ENCODE measurements at places on chromosomes 7 and 10.

DNA sequence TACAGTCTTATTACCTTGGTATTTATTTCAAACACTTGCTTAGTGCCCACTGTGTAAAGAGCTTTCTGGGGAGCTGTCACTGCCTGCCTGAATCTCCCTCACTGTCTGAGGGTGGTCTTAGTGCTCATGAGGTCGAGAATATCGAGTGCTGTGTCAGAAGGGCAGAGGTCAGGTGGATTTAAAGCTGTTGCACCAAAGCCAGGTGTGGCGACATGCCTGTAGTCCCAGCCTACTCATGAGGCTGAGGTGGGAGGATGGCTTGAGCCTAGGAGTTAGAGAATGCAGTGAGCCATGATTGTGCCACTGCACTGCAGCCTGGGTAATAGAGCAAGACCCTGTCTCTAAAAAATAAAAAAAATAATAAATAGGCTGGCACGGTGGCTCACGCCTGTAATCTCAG lies 20.9 kb downstream of the CCM2 start:
- DNase-seq: no peak

DNA sequence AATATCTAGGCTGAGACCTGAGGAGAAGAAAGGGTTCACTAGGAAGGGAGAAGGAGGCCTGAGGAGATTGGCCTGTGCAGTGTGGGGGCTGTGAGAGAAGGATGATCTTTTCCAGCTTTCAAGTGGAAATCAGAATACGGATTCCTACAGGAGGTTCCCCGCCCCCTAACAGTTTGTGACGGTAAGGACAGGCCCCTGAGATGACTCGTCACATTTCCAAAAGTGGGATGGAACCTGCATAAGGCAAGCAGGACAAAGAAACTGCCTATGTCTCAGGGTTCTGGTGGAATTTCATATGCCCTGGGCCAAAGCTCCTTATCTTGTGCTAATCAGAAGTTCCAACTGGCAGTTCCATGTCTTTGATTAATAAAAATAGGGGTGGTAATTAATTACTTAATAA lies 275.6 kb downstream of the SNX10 start:
- no peak for DNase-seq

DNA sequence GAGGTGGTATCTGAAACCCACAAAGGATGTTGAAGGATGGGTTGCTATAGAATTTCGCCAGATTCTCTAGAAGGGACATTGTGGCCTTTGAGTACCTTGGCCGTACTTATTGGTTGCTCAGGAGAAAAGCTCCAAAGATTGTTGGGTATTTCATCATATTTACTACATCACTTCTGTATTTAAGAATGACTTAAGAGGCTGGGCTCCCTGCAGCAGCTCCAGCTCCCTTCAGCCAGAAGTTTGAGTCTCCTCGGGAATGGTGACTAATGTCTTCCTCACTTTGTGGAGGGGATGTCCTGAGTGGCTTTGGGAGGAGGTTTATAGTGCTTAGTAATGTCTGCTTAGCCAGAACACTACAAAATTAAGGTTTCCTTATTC lies 18.1 kb downstream of the MINDY4 start:
- DNase-seq: no peak

DNA sequence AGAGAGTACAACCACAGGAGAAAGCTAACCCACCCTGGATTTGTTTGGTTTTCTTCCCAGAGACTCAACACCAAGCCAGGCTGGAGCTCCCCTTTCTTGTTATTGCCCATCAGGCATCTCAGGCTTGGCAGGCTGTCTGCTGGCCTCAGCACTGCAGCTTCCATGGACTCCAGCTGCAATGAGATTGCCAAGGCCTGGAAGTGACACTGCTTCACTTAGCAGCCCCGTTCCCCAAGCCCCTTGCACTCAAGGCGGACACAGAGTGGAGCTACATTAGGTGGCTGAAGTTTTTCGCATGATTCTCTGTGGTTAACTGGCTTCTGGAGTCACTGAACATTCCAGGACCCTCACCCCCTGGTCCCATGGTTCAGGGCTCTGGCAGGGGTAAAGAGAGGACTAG lies 163.1 kb upstream of the GDF10 start:
- no peak for DNase-seq

GRCh38 chr7:6256677-6257535 lies 15.5 kb downstream of the CYTH3 start:
- no peak for DNase-seq

DNA sequence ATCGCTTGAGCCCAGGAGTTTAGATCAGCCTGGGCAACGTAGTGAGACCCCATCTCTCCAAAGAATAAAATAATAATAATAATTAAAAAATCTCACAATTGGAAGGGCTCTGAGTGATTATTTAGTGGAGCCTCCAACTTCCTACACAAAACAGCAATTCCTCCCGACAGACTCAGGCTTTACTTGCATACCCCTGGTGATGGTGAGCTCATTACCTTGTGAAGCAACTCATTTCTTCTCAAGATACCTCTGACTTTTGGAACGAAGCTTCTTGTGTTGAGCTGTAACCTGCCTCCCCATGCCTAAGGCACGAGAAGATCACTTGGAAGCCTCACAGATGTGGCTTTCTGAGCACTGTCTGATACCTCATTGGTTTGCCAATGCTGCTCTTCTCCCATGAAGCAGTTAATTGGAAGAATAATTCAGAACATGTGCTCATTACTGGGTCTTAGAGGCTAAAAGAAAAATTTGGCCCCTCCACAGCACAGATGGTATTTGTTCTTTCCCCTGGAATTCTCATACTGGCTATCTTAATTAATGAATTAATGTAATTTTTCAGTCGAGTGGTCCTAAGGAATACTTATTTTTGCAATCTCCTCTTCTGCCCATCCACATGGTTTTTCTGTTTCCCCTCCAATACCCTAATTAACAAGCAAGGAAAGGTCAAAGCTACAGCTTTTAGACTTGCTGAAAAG lies 769.0 kb downstream of the TYW1 start:
- DNase-seq: no peak

GRCh38 chr7:25255611-25256332 lies 27.5 kb upstream of the NPVF start:
- DNase-seq: no peak

DNA sequence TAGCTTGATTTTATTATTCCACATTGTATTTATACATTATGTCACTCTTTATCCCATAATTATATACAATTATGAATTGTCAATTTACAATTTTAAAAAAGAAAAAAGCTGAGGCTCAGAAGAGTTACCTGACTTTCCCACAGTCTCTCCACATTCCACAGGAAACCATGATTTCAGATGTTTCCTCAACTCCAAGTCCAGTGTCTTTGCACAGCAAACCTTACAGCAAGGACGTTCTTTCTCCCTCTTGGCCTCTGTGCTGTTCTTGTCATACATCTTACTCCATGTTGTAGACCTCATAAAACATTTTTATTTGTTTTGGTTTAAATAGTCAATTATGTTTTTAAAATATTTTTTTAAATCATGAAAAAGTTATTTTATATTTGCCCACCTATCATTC lies 34.9 kb upstream of the GRB10 start:
- no peak for DNase-seq

DNA sequence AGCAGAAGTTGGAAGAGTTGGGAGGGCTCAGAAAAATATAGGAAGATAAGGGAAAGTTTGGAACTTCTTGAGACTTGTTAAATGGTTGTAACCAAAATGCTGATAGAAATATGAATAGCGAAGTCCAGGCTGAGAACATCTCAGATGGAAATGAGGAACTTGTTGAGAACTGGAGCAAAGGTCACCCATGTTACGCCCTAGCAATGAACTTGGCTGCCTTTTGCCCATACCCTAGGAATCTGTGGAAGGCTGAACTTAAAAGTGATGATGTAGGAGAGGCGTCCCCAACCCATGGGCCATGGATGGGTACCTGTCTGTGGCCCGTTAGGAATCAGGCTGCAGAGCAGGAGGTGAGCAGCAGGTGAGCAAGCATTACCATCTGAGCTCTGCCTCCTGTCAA lies 347.8 kb downstream of the ARL4A start:
- no peak for DNase-seq

DNA sequence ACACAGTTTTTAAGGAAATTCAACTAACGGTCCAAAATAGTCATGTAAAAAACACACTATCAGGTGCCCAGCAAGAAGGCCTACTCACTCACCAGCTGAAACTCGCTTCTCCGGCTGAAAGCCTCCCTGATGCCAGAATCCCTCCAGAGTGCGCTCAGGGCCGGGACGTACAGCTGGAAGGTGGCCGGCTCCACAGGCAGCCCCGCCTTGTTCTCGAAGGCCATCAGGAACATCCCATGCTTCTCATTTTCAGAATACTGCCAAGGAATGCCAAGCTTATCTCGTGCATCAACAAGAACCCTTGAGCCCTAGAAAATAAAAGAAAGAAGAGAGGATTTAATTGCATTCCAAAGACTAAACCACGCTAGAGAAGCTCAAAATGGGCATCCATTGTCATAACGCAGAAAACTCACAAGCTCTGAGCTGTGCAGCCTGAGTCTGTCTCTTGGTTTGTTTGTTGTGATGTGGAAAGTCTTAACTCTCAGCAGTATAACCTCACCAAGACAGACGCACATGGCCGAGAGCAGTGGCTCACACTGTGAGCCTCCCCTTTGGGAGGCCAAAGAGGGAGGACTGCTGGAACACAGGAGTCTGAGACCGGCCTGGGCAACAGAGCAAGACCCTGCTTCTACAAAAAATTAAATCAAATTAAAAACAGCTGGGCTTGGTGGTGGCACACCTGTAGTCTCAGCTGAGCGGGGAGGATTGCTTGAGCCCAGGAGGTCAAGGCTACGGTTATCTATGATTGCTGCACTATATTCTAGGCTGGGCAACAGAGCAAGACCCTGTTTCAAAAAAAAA lies 49.1 kb downstream of the GNA12 start:
- no peak for DNase-seq

DNA sequence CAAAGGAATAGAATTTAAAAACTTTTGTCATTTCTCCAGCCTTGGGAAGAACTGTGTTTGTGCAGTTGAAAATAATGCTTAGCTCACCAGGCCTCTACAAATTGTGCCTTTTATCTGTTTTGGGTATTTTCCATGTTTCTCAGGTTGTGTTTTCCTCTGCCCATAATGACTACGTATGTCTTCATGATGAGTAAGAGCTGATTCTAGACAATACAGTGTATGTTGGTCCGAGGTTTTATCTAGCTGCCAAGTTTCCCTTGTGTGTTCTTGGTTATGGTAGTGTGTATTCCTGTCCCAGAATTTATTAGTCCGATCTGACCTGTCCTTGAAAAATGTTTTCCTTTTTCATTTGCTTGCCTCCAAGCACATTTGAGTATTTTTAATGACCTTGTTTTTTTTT lies 83.7 kb upstream of the GLCCI1 start:
- no peak for DNase-seq

- DNase-seq: no peak
These were observed 113.8 kb upstream of the LANCL2 start for GRCh38 chr7:55251313-55251712.

DNA sequence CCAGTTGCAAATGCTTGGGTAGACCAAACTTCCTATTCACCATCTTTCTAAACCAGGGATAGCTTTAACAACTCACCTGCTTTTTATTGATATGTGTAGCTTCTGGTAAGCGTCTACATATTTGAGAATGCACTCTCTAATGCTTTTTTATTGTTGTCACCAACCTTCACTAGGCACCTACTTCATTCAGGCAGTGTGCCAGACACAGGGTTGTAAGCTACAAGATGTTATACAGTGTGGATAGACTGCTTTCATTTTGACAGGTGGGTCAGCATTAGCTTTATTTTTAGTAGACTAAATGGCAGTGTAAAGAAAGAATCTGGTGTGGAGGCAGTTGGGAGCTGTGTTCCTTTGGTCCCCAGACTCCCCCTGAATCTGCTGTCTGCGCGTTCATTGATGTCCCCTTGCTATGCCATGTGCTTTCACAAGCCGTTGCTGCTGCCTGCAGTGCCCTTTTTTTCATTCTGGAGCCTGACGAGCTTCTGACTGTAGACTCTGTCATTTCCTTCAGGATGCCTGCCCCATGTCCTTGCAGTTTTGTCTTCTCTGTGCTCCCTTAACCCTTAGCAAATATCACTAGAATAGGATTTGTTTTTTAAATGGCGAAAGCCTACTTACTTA lies 32.1 kb downstream of the NRF1 start:
- DNase-seq: no peak

DNA sequence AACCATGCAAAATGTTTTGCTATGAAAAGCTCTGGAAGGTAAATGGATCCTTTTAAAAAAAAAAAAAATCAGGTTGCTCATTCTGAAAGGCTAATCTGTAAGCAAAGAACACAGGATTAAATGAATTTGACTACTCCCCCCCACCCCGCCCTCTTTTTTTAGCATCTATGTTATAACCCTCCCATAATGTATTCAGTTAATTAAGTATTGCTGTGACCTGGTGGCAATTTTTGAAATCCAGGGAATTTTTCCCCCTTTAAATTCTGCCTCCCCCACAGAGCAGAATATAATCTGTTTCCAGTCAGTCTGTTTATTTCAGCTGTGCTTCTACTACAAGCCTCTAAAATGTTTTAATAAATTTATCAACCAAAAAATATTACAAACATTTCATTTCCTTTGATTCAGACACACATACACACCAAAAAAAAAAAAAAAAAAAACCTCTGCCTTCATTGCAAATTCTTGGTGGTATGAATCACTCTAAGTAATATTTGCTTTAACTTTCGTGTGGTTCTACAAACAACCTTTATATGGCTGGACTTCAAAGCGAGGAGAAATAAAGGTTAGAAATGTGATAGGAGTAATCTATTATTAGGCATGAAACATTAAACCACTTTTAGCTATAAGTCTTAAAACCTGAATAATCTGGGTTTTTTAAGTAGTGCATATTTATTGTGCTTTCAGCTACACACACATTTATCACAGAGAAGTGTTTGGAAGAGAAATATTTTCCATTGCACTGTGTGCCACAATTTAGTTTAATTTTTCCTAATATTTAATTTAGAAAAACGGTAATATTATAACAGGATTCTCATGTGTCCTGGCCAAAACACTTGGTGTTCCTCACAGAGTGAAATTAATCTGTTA lies 64.4 kb upstream of the ARID5B start:
- no peak for DNase-seq

DNA sequence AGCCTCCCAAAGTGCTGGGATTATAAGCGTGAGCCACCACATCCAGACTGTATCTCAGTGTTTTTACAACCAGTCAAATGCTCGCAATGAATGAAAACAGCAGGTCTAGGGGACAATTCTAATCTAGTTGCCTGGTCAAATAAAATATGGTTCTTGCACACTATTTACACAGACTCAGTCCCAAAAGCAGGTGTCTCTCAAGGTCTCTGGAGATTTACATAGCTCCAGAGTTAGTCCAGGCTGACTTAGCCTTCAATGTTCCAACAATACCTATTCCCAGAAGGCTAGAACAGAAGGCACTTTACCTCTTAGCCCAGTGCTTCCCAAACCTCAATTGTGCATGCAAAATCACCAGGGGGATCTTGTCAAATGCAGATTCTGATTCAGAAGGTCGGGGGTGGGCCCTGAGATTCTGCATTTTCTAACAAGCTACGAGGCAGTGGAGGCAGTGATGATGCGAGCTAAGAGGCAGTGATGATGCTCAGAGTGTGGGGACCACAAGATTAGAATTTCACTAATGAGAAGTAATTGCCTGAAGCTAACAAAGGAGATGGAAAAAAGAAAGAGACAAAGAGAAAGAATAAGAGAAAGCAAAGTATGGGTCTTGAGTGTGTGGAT lies 6.4 kb downstream of the KIAA1549 start:
- no peak for DNase-seq

DNA sequence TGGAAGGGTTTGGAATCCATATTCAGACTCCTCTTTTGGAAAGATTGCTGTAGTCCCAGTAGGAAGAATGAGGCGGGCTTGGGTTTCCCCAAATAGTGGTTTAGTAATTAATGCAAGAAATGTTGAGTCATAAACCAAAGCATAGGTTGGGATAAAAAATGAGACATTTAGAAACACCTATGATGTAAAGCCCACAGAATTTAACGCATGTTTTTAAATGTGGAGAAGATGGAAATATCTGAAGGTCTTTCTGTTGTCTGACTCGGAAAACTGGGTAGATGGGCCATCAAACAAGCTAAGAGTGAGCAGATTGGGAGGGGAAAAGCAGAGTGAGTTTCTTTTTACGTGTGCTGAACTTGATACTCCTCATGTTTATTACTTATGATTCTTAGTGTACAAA lies 62.2 kb downstream of the LANCL2 start:
- no peak for DNase-seq
